ENCODE measurements at places on chromosomes 1 and 21. TPM values are rescaled to one million over a fixed set of nuclear protein-coding genes. Genes with fewer than 3 reads are reported as not detected.

DNA sequence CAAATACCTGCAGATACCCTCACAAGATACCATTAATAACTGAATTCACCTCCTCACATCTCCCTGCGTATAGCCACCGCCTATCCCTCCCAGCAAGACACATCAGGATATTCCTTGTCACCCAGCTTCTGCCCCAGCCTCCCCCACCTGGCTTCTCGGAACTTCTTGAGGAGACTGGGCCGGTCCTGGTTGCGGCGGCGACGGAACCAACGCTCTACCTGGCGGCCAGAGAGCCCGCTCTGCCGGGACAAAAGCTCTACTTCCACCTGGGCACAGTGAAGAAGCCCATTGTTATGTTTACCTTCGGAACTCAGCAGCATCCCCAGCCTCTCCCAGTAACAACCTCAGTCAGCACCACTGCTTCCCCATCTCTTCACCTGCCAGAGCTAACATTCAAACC lies 6.7 kb downstream of the CERS2 start:
- peaks cover 63% of the 10 kb centered on the region for H3K36me3 ChIP-seq
- no peaks in the 10 kb centered on the region for H3K27me3 ChIP-seq
- DNase-seq = no peak
- peaks cover 34% of the 10 kb centered on the region for H3K4me1 ChIP-seq

DNA sequence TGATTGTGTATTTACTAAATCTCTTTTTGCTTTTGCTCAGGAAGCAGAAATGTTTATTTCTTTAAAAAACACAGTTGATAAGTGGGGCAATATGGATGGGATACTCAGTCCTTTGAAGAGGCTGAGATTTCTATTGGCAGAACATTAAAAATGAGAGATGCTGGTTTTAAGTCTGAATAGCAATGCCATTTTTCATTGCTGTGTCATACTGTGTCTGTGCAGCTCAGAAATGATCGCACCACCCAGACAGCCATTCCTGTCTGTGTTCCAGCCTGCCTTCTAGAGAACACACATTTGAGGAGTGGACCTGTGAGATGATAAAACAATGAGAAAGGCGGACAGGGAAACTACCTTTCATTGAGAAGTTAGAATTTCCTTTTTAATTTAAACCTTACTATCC lies 231.2 kb upstream of the USP24 start:
- H3K27me3 ChIP-seq = no peaks in the 10 kb centered on the region
- H3K4me1 ChIP-seq = peaks cover 7% of the 10 kb centered on the region
- H3K4me3 ChIP-seq = no peak overlapping the region
- H3K27ac ChIP-seq = no peak overlapping the region
- no peaks in the 10 kb centered on the region for H3K36me3 ChIP-seq

DNA sequence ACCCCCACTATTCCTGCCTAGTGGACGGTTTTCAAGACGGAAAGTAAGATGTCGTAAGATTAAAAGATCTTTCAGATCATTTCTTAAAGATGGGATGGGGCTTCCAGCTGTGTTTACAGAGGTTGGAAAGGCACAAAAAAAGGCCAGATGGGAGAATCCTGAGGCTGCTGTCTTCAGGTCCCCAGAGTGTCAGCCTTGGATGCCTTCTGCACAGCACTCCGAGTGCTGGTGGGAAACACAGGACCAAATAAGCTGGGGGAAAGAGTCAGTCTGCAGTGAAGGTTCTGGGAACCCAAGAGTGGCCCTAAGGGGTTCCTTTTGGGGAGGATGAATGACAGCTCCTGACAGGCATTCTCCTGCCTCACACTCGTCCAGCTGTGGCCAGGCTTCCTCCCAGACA lies 96.5 kb downstream of the COLGALT2 start:
- H3K4me3 ChIP-seq = no peak overlapping the region
- H3K36me3 ChIP-seq = peaks cover 6% of the 10 kb centered on the region
- no peaks in the 10 kb centered on the region for H3K27me3 ChIP-seq
- no peak for DNase-seq
- H3K4me1 ChIP-seq = no peaks in the 10 kb centered on the region

- no peak overlapping the region for H3K27ac ChIP-seq
- peaks cover 43% of the 10 kb centered on the region for H3K36me3 ChIP-seq
- H3K4me1 ChIP-seq = peaks cover 35% of the 10 kb centered on the region
- no peaks in the 10 kb centered on the region for H3K27me3 ChIP-seq
- DNase-seq = no peak
Measured at GRCh38 chr1:88885933-88886332, 5.4 kb downstream of the GTF2B start.

GRCh38 chr1:115458426-115459114 lies 120.5 kb upstream of the NGF start:
- no peaks in the 10 kb centered on the region for H3K4me1 ChIP-seq
- no peaks in the 10 kb centered on the region for H3K27me3 ChIP-seq
- H3K4me3 ChIP-seq = no peak overlapping the region
- no peak for DNase-seq

GRCh38 chr1:217622042-217622441 lies 8.8 kb downstream of the GPATCH2 start:
- H3K27ac ChIP-seq = no peak overlapping the region
- DNase-seq = no peak
- H3K4me3 ChIP-seq = no peak overlapping the region
- H3K36me3 ChIP-seq = no peaks in the 10 kb centered on the region

- peaks cover 13% of the 10 kb centered on the region for H3K4me1 ChIP-seq
- H3K4me3 ChIP-seq = peak within 1 kb of the TSS; percentile 63
- peak within 1 kb of the TSS; percentile 78 for H3K27ac ChIP-seq
- H3K36me3 ChIP-seq = no peaks in the 10 kb centered on the region
- no peaks in the 10 kb centered on the region for H3K27me3 ChIP-seq
- DNase-seq = no peak
Measured at GRCh38 chr1:1918901-1919303, at the start of gene TMEM52. Gene TMEM52 (minus strand): TSS chr1:1919279. CDS start chr1:1919265, 14 bp downstream.

DNA sequence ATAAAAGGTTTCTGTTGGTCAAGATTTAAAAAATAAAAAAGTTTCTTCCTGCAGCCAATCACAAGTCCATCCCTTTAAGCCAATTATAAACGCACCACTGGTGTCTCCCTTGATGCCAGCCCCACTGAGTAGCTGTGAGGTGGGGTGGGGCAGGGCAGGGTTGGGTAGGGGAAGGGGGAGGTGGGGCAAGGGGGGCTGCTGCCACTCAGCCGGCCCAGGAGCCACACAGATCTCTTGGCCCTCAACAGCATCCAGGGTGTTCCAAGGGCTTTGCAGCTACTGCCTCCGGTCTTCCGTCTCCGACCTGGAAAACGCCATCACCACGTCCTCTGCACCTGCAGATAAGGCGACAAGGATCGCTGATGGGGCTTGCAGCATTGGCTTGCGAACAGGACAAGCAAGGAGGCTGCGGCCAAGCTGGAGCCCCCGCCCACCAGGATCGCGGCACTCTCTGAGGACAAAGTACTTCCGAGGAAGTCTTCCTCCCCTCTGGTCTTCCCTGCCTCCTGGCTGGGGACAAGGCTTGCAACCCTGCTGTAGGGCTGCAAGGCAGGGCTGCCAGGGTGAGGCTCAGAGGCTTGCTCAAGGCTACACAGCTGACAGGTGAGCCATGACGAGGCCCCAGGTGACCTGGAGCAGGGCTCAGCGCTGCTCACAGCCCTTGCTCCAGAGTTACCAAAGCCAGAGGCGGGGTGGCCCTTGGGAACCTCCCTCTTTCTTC lies 26.8 kb upstream of the CLSTN1 start:
- DNase-seq = no peak
- no peak overlapping the region for H3K4me3 ChIP-seq
- no peaks in the 10 kb centered on the region for H3K36me3 ChIP-seq
- peaks cover 14% of the 10 kb centered on the region for H3K4me1 ChIP-seq
- H3K27ac ChIP-seq = no peak overlapping the region

GRCh38 chr1:31730336-31731048 lies 26.7 kb upstream of the COL16A1 start:
- H3K4me1 ChIP-seq = no peaks in the 10 kb centered on the region
- H3K27ac ChIP-seq = no peak overlapping the region
- no peak for DNase-seq

- no peaks in the 10 kb centered on the region for H3K4me1 ChIP-seq
- no peak for DNase-seq
- no peaks in the 10 kb centered on the region for H3K27me3 ChIP-seq
- no peak overlapping the region for H3K4me3 ChIP-seq
- H3K36me3 ChIP-seq = no peaks in the 10 kb centered on the region
- H3K27ac ChIP-seq = no peak overlapping the region
Measured at GRCh38 chr1:7209336-7209735, 424.1 kb downstream of the CAMTA1 start.

DNA sequence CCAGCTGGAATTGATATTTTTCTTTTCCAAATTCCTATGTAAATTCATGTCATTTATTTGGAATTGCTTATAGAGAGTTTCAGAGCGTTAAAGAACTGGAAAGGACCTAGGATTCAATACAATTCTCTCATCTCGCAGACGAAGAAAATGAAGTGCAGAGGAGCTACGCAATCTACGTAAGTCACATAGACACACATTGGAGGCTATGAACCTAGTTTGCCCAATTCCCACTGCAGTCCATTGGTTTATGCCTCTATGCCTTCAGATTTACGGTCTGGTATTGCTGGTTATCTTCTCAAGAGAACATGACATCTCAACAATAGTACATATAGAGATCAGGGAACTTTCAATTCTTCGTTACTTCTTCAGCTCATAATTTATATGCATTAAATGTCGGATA lies 971 bp upstream of the RNF2 start:
- peaks cover 6% of the 10 kb centered on the region for H3K4me1 ChIP-seq
- no peaks in the 10 kb centered on the region for H3K36me3 ChIP-seq
- H3K4me3 ChIP-seq = no peak overlapping the region
- no peak for DNase-seq
- peak overlapping the region; percentile 89 for H3K27ac ChIP-seq
- no peaks in the 10 kb centered on the region for H3K27me3 ChIP-seq

GRCh38 chr1:248045209-248045608 lies 1.4 kb upstream of the OR2L3 start:
- H3K27ac ChIP-seq = no peak overlapping the region
- H3K4me1 ChIP-seq = no peaks in the 10 kb centered on the region
- H3K4me3 ChIP-seq = no peak overlapping the region
- DNase-seq = no peak

DNA sequence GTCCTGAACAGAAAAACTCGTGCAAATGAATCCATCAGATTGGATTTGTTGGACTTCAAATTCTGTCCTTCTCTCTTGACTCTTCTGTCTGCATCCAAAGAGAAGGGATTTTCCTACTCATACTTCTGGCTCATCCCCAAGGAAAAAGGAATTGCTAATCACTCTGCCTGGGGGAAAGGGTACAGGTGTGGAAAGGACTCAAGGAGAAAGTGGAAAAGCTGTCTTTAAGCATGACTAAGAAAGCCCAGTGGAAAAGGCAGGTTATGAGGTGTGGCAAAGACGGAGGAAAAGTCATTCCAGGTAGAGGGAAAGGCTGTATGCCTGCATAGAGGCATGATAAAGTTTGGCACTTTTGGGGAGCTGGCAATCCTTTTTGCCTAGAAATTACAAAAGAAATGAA lies 43.4 kb downstream of the PTGS2 start:
- no peak overlapping the region for H3K4me3 ChIP-seq
- no peaks in the 10 kb centered on the region for H3K4me1 ChIP-seq
- no peak for DNase-seq
- H3K27me3 ChIP-seq = no peaks in the 10 kb centered on the region
- H3K36me3 ChIP-seq = no peaks in the 10 kb centered on the region

GRCh38 chr1:36625935-36626310 lies 143.2 kb upstream of the CSF3R start:
- H3K27ac ChIP-seq = no peak overlapping the region
- no peak overlapping the region for H3K4me3 ChIP-seq
- no peaks in the 10 kb centered on the region for H3K4me1 ChIP-seq
- H3K27me3 ChIP-seq = peaks cover 7% of the 10 kb centered on the region
- DNase-seq = no peak
- no peaks in the 10 kb centered on the region for H3K36me3 ChIP-seq

DNA sequence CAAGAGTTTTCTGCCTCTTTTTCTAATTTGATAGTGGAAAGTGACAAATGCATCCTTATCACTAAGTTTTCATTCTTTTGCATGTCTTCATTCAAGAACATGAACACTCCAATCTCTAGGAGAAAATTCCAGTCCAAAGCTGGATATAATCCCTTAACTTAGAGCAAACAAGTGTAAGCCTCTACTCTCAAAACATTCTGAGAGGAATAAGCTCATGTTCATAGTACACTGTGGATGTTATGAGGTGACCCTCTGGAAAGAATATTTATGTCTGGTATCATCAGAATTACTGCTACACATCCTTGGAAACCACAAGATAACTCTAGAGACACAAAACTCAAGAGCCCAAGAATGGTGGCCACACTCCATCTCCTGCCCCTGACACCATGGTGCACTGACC lies 15.1 kb downstream of the SIPA1L2 start:
- H3K27ac ChIP-seq = no peak overlapping the region
- no peaks in the 10 kb centered on the region for H3K36me3 ChIP-seq
- no peaks in the 10 kb centered on the region for H3K4me1 ChIP-seq
- no peak for DNase-seq

- H3K4me3 ChIP-seq = no peak overlapping the region
- DNase-seq = peak; percentile 41
- H3K27me3 ChIP-seq = no peaks in the 10 kb centered on the region
- H3K4me1 ChIP-seq = no peaks in the 10 kb centered on the region
- no peak overlapping the region for H3K27ac ChIP-seq
- H3K36me3 ChIP-seq = no peaks in the 10 kb centered on the region
Measured at GRCh38 chr1:49226758-49227157, 450.1 kb upstream of the BEND5 start.

- no peak overlapping the region for H3K27ac ChIP-seq
- no peaks in the 10 kb centered on the region for H3K27me3 ChIP-seq
- no peaks in the 10 kb centered on the region for H3K36me3 ChIP-seq
- H3K4me3 ChIP-seq = no peak overlapping the region
- DNase-seq = peak; percentile 40
Measured at GRCh38 chr1:14516974-14517840, 81.3 kb upstream of the KAZN start.

DNA sequence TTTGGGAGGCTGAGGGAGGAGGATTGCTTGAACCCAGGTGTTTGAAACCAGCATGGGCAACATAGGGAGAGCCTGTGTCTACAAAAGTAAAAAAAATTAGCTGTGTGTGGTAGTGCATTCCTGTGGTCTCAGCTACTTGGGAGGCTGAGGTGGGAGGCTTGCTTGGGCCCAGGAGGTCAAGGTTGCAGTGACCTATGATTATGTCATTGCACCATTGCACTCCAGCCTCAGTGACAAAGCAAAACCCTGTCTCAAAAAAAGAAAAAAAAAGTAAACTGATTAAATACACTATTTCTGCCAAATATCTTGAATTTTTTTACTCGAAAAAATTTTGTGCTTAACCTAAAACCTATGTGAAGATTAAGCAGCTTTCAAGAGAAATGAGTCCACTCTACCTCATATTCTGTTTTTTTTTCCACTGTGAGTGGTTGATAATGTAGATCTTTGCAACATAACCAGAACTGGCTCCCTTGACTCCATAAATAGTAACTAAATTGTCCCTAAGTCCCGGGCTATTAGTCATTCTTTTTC lies 19.4 kb upstream of the ZNF281 start:
- DNase-seq = no peak
- H3K27me3 ChIP-seq = no peaks in the 10 kb centered on the region
- no peak overlapping the region for H3K4me3 ChIP-seq
- H3K36me3 ChIP-seq = no peaks in the 10 kb centered on the region

- no peak overlapping the region for H3K4me3 ChIP-seq
- no peak for DNase-seq
- H3K27me3 ChIP-seq = no peaks in the 10 kb centered on the region
- H3K4me1 ChIP-seq = peaks cover 3% of the 10 kb centered on the region
- no peak overlapping the region for H3K27ac ChIP-seq
- no peaks in the 10 kb centered on the region for H3K36me3 ChIP-seq
Measured at GRCh38 chr1:27665016-27665651, 6.9 kb downstream of the IFI6 start.

Gene TNN
- total RNA-seq = 0.17 TPM

Gene QSOX1
- total RNA-seq = 60.7 TPM

Gene ADARB1
- 15.5 TPM for total RNA-seq

Gene PLEKHA6
- 5.5 TPM for total RNA-seq

Gene C8B
- not detected for total RNA-seq

Gene RPS27
- total RNA-seq = 1,255 TPM

Gene CHI3L2
- 0.84 TPM for total RNA-seq

Gene TCHHL1
- not detected for total RNA-seq

Gene DIRAS3
- 18.4 TPM for total RNA-seq

Gene TIAM1
- total RNA-seq = 22.8 TPM

Gene GPR37L1
- total RNA-seq = 0.44 TPM

Gene RNU1-4
- total RNA-seq = 2,119 TPM
